ENCODE measurements at places on chromosomes 2 and 18.

- no peak overlapping the region for H3K4me3 ChIP-seq
- no peaks in the 10 kb centered on the region for H3K27me3 ChIP-seq
- H3K27ac ChIP-seq, result no peak overlapping the region
- DNase-seq, result no peak
Observed at GRCh38 chr18:68406761-68407160, 308.1 kb downstream of the TMX3 start.

- no peak for DNase-seq
- no peaks in the 10 kb centered on the region for H3K36me3 ChIP-seq
- no peak overlapping the region for H3K4me3 ChIP-seq
- no peaks in the 10 kb centered on the region for H3K4me1 ChIP-seq
- H3K27ac ChIP-seq, result no peak overlapping the region
Observed at GRCh38 chr18:77559274-77559910, 309.7 kb downstream of the GALR1 start.

- H3K27me3 ChIP-seq, result no peaks in the 10 kb centered on the region
- no peak for DNase-seq
- H3K4me3 ChIP-seq, result no peak overlapping the region
- peaks cover 4% of the 10 kb centered on the region for H3K4me1 ChIP-seq
- H3K27ac ChIP-seq, result no peak overlapping the region
Observed at GRCh38 chr2:167380094-167380493, 491.8 kb downstream of the XIRP2 start.

DNA sequence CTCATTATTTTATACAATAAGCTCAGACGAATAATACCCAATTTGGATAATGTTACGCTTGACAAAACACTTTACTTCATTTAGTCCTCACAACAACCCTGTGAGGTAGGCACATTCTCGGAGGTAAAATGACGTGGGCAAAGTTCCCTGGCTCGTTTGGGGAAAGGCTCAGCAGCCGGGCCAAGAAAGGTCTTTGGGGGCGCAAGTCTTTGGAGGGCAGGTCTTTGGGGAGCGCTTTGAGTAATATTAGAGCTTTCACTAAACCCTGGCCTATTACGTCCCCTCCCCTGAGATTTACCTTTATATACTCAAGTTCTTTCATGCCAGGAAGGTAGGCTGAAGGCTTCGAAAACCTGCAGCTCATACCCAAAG lies 427 bp downstream of the RBKS start:
- peak overlapping the region; percentile 95 for H3K4me3 ChIP-seq
- H3K36me3 ChIP-seq, result peaks cover 6% of the 10 kb centered on the region
- peak overlapping the region; percentile 99 for H3K27ac ChIP-seq

DNA sequence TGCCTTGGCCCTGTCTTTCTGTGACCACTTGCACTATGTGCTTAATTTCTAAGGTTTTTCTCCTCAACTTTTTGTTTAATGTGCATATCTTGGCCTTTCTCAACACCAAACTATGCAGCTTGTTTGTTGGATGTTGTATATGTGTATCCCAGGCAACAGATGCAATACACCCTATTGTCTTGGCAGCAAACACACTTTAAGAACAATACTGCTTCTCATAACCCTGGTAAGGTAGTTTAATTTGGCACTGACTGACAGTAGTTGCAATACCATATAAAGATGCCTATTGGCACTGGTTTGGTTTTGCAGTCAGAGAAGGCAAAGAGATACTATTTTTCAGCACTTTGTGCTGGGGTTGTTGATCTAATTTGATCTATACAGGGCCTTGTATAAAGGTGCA lies 360.7 kb upstream of the CWC22 start:
- H3K27ac ChIP-seq, result no peak overlapping the region
- H3K36me3 ChIP-seq, result no peaks in the 10 kb centered on the region
- no peak for DNase-seq
- H3K27me3 ChIP-seq, result no peaks in the 10 kb centered on the region

Measured in osteocyte (in vitro differentiated cells).